ENCODE measurements at places on chromosomes 11 and 22.
A peak's percentile ranks its signal among the peaks of the same experiment; 100 is the strongest.

- DNase-seq = no peak
These were observed 25.0 kb downstream of the RAB30 start for GRCh38 chr11:83046621-83047172.

- DNase-seq = no peak
These were observed 27.3 kb downstream of the CSTPP1 start for GRCh38 chr11:46963844-46964243.

DNA sequence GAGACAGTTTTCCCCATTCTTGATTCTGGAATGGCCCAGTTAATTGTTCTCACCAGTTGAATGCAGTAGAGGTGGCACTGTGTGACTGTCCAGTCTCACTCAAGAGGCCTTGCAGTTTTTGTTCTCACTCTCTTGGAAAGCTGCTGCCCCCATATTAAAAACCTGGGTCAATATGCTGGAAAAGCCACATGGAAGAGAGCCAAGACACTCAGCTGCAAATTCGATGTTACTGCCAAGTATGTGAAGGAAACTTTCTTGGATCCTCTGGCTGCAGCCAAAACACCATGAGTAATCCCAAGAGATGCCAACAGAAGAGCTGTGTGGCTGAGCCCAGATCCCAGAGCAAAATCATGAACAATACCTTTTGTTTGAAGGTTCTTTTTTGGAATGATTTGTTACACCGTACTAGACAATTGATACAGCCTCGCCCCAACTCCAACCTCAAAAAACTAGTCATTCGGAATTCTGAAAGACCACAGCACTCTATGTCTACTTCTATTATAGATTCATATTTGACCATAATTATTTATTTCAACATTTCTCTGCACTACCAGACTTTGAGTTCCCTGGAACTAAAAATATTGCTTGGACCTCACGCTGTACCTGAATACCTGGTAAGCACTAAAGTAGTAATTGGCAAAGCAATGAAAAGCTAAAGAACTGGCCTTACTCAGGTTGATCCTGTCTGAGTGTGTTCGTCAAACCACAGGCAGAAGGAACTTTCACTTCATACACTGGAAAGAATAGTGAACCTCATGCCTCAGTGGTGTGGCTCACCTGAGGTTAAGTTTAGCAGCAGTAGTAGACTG is 378.8 kb downstream of the ETS1 start:
- no peak for DNase-seq

GRCh38 chr11:44950031-44950624 is 555 bp downstream of the TP53I11 start:
- DNase-seq = no peak

GRCh38 chr11:64854534-64855502 is 10.4 kb upstream of the CDC42BPG start:
- DNase-seq = no peak

DNA sequence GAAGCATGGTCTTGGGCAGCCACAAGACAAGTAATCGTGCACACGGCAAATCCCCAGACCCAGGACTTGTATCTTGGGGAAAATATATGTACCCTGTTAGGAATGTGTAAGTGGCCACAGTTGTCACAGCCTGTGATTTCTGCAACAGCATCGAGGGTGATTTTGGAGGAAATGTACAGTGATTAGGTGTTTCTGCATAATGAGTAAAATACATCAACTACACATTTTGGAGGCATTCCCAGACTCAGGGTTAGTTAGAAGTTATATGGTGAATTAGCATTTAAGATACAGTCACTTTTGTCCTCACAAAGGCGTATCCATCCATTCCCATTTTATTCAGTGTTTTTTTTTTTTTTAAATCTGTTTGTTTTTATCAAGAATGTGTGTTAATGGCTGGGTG is 28.4 kb downstream of the SUSD2 start:
- no peak for DNase-seq

DNA sequence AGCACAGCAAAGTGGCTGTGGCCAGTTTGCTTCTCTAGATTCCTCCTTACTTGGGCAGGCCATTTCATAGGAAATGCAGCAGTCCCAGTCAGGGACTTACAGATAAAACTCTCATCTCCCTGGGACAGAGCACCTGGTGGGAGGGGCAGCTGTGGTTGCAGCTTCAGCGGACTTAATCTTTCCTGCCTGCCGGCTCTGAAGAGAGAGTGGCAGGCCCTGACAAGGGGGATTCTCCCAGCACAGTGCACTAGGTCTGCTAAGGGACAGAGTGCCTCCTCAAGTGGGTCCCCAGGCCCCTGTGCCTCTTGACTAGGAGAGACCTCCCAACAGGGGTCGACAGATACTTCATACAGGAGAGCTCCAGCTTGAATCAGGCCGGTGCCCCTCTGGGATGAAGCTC is 1649.1 kb downstream of the LRRC4C start:
- DNase-seq = no peak

GRCh38 chr11:2687782-2688191 is 12.0 kb downstream of the KCNQ1OT1 start:
- no peak for DNase-seq

GRCh38 chr11:24253237-24253760 is 243.6 kb upstream of the LUZP2 start:
- DNase-seq = no peak

DNA sequence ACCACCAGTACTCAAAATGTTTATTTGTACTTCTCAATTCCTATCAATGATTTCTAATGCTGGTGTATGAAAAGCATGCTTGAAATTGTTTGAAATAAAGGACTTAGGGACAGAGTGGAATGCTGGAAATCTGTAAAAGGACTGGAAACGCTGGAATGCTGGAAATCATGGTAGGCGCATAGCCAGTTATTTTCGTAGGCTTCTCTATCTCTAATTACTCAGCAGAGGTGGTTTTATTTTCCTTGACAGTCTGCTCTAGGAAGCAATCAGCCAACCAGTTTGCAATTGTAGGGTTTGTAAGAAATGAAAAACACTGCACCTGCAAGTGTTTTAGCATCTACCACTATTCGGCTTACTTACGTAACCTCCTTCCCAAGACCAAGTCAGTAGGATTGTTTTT is 788 bp downstream of the LIN7C start:
- no peak for DNase-seq

DNA sequence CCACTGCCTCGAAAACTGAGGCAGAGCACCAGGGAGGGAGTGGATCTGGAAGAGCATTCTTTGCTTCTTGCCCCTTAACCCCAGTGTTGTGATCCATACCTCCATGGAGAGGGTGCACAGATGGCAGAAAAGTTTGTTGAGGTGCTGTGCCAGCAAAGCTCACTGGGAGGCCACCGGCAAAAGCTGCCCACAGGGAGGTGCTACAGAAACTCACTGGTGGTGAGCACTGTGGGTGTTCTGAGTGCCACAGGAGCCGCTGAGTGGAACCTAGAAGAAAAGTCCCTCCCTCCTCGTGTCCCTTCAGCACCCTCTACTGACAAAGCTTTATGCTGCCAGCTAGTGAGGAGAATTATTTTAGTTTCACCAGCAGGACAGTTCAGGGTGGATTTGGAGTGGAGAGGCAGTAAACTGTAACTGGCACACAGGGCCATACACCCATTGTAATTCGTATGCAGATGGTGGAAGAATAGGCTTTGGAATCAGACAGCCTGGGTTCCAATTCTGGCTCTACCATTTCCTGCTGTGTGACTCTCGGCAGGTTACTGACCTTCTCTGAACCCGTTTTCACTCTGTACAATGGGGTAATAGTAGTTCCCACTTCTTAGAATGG is 84.6 kb downstream of the SWAP70 start:
- DNase-seq = peak; percentile 54

GRCh38 chr22:28357193-28357592 is 322.4 kb downstream of the TTC28 start:
- DNase-seq = no peak

All from CD4-positive, alpha-beta memory T cell (primary cell).